ENCODE measurements at places on chromosomes 1 and 21. TPM values are rescaled to one million over a fixed set of nuclear protein-coding genes. Genes with fewer than 3 reads are reported as not detected.
A peak's percentile ranks its signal among the peaks of the same experiment; 100 is the strongest.

Gene CHRM3
- total RNA-seq = 13.8 TPM

GRCh38 chr1:83548311-83548710 lies 450.6 kb downstream of the TTLL7 start:
- H3K36me3 ChIP-seq = no peaks in the 10 kb centered on the region
- H3K4me1 ChIP-seq = no peaks in the 10 kb centered on the region
- no peak overlapping the region for H3K4me3 ChIP-seq

DNA sequence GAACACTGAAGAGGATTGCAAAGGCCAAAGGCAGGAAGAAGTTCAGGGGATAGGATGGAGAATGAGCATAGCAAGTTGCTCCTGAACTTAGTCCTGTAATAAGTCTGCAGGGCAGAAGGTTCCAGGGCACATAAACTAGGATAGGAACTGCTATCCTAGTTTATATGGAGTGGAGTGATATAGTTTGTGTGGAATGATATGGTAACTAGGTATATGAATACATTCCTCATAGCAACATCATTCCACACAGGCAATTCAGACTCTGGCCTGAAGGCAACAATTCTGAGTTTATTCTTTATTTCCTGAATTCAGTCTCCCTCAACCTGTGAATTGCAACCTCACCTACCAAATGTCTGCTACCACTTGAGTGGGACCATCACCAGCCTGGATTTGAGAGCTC lies 154.9 kb upstream of the GREM2 start:
- no peak overlapping the region for H3K27ac ChIP-seq
- no peak for DNase-seq
- no peaks in the 10 kb centered on the region for H3K36me3 ChIP-seq
- H3K27me3 ChIP-seq = no peaks in the 10 kb centered on the region

DNA sequence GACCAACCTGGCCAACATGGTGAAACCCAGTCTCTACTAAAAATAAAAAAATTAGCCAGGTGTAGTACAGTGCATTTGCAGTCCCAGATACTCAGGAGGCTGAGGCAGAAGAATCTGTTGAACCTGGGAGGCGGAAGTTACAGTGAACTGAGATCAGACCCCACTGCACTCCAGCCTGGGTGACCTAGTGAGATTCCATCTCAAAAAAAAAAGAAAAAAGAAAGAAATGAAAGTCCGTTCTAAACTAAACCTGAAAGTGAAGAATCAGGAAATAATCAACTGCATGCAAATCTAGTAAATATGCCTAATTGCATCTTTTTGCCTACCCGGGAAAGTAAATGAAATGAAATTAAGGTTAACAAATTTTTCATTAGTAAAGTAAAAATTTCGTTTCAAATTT lies 99.6 kb downstream of the ZZZ3 start:
- no peak overlapping the region for H3K27ac ChIP-seq
- no peaks in the 10 kb centered on the region for H3K4me1 ChIP-seq
- no peak overlapping the region for H3K4me3 ChIP-seq
- peaks cover 13% of the 10 kb centered on the region for H3K36me3 ChIP-seq
- no peaks in the 10 kb centered on the region for H3K27me3 ChIP-seq
- DNase-seq = no peak

DNA sequence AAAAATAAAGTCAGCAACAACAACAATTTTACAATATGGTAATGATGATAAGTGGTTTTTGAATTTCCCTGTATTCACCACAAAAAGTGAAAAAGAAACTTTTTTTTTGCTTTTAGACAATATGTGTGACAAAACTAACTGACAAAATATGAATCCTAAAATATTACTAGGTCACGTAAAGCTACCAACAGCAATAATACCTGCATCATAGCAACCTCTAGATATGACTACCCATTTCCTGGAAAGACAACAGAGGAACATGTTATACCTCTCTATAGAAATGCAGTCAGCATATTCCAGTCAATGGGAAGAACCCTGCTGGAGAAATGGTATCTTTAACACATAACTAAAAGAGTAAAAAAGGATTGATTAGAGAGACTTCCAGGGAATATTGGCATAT lies 73.7 kb downstream of the PDE4B start:
- H3K4me3 ChIP-seq = no peak overlapping the region
- no peaks in the 10 kb centered on the region for H3K36me3 ChIP-seq
- no peaks in the 10 kb centered on the region for H3K27me3 ChIP-seq
- no peak for DNase-seq

GRCh38 chr1:17611991-17612390 lies 72.5 kb downstream of the ARHGEF10L start:
- H3K27me3 ChIP-seq = no peaks in the 10 kb centered on the region
- no peak overlapping the region for H3K4me3 ChIP-seq
- no peaks in the 10 kb centered on the region for H3K36me3 ChIP-seq

Gene CD244
- total RNA-seq = not detected

Gene OR2L2
- total RNA-seq = not detected

- DNase-seq = no peak
- H3K4me1 ChIP-seq = no peaks in the 10 kb centered on the region
- H3K4me3 ChIP-seq = no peak overlapping the region
- H3K27me3 ChIP-seq = no peaks in the 10 kb centered on the region
- H3K27ac ChIP-seq = no peak overlapping the region
These were observed 6.0 kb downstream of the S100A9 start for GRCh38 chr1:153363641-153364040.

GRCh38 chr1:165832902-165833301 lies 5.5 kb downstream of the UCK2 start:
- H3K4me1 ChIP-seq = peaks cover 64% of the 10 kb centered on the region
- no peaks in the 10 kb centered on the region for H3K36me3 ChIP-seq
- peak overlapping the region; percentile 9 for H3K4me3 ChIP-seq
- H3K27ac ChIP-seq = no peak overlapping the region

GRCh38 chr1:9388335-9389180 lies 95.9 kb downstream of the SPSB1 start:
- no peaks in the 10 kb centered on the region for H3K4me1 ChIP-seq
- no peaks in the 10 kb centered on the region for H3K27me3 ChIP-seq
- H3K36me3 ChIP-seq = no peaks in the 10 kb centered on the region

DNA sequence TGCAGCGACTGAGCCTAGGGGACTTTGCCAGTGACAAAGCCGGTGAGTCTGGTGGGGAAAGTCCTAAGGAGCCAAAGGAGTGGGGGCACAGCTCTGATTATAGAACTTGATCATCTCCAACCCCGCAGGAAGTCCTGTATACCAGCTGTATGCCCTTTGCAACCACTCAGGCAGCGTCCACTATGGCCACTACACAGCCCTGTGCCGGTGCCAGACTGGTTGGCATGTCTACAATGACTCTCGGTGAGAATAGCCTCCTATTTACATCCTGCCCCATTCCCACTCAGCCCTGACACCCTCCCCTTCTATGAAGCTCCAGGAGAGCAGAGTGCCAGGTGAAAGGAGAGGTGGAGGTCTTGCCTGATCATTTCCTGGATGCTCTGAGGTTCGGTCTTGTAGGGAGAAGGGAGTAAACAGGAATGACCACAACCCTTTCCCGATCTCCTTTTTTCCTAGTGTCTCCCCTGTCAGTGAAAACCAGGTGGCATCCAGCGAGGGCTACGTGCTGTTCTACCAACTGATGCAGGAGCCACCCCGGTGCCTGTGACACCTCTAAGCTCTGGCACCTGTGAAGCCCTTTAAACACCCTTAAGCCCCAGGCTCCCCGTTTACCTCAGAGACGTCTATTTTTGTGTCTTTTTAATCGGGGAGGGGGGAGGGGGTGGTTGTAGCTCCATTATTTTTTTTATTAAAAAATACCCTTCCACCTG lies 1.2 kb upstream of the PPOX start:
- no peaks in the 10 kb centered on the region for H3K27me3 ChIP-seq
- no peaks in the 10 kb centered on the region for H3K36me3 ChIP-seq
- peak; percentile 9 for DNase-seq

Gene RPTN
- total RNA-seq = not detected

Gene HP1BP3
- 89.1 TPM for total RNA-seq

DNA sequence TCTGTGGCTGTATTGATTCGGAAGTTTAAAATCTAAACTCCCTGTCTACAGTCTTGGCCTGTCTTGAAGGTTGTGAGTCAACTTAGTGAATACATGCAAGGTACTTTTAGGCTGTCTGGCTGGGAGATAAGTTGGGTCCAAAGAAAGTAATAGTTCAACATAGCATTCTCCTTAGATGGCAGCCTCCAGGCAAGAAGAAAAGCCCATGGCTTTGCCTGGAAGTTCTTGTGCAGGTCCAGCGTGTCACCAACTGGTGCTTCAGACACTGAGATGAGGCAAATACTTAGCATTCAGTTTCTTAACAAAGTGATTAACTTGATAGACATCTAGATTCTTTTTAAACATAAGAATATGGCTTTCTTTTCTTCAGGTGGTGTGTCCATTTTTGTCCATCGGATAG lies 328.2 kb downstream of the DISC1 start:
- H3K4me1 ChIP-seq = peaks cover 13% of the 10 kb centered on the region
- no peak for DNase-seq
- no peaks in the 10 kb centered on the region for H3K27me3 ChIP-seq
- H3K4me3 ChIP-seq = no peak overlapping the region
- no peak overlapping the region for H3K27ac ChIP-seq

DNA sequence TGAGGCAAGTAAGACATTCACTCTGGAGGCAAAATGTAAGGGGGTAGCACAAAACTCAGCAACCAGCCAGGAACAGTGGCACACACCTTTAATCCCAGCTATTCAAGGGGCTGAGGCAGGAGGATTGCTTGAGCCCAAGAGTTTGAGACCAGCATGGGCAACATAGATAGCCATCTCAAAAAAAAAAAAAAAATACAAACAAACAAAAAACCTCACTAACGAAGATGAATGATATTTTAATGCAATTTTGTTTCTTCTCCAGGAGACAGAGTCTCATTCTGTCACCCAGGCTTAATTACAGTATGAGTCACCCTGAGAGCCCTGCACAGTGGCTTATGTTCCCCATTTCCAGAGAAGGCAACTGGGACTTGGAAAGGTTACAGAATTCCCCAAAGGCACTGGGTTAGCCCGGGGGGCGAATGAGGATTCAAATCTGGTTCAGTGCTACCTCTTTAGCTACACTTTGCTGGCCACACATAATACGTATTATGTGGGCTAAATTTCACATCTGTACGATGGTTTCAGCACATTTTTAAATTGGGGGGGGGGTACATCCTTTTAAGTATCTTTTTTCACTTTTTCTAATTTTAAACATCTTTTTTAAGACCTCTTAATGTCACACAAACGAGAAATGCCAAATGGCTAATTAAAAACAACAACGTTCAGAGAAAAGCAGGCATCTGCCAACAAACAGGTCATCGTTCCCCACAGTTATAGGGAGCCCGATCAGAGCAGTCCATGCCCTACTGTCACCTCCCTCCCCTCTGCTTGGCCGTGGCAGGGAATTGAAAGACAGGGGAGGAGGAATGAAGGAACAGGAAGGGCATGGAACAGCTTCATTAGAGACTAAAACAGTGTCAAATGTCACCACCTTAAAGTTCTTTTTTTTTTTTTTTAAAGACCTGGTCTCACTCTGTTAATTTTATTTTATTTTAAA lies 3.5 kb downstream of the CELA2A start:
- no peak overlapping the region for H3K4me3 ChIP-seq
- H3K4me1 ChIP-seq = no peaks in the 10 kb centered on the region
- no peak overlapping the region for H3K27ac ChIP-seq
- no peaks in the 10 kb centered on the region for H3K36me3 ChIP-seq

DNA sequence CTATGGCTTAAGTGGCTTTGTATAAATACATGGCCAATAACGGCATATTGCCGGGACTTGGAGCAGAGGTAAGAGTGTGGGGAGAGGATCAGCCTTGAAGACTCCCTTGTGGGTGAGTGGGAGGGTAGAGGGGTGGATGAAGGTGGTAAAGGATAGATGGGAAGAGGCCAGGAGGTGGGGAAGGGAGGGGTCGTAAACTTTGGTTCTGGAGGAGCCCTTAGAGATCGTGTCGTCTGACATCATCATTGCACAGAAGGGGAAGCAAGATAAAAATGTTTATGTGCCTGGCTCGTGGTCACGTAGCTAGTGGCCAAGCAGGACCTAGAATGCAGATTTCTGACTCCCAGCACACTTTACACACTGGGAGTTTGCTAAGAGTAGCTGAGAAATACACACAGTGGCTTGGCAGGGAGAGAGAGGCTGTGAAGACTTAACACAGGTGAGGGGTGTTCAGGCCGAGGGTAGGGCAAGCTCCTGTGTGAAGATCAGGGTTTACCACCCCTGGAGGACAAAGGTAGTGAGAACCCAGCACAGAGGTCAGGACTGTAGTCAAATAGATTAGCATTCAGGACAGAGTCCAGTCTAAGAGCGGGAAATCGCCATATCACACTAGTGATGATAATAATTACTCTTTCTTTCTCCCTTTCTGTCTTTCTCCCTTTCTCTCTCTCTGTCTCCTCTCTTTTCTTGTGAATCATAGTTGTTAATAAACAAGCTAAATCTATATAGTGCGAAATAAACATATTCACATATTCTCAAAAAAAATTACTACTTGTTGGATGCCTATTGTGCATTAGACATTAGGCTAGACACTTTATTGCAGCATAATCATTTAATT lies 75.5 kb downstream of the LRRC8D start:
- H3K27me3 ChIP-seq = no peaks in the 10 kb centered on the region
- no peak overlapping the region for H3K27ac ChIP-seq
- H3K4me3 ChIP-seq = no peak overlapping the region
- no peaks in the 10 kb centered on the region for H3K36me3 ChIP-seq
- no peak for DNase-seq

GRCh38 chr1:27967106-27967883 lies 7.5 kb downstream of the XKR8 start:
- no peaks in the 10 kb centered on the region for H3K4me1 ChIP-seq
- no peak overlapping the region for H3K4me3 ChIP-seq
- no peak overlapping the region for H3K27ac ChIP-seq
- H3K27me3 ChIP-seq = no peaks in the 10 kb centered on the region
- H3K36me3 ChIP-seq = no peaks in the 10 kb centered on the region
- no peak for DNase-seq

Gene LINGO4
- total RNA-seq = not detected

DNA sequence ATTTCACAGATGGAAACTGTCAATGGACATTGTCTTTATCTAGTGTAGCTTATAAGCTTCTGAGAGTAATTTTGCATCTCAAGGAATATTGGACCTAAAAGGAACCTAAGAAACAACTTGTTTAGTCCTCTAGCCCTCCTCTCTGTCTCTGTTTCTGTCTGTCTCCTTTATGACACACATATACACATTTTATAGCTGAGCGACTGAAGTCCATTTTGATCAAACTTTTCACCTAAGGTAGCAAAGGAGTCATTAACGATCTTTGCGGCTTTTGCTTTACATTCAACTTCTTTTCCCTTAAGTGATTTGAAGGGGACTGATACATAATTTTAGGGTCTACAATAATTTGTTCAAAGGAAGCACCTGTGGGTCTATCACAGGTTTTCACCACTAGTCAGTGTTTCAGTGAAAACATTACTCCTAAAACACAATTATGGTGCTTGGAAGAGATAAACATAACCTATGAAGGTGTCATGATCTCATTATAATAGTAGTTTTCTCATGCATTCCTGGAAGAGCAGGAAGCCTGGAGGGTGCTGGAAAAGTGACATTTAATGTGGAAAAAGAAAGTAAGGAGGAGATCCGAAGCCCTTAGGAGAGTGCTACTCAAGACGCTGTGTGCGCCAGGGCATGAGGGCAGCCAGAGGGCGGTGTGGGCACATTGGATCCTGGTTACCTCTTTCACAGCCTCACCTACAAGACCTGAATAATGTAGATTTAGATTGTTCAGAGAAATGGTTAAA lies 248.6 kb downstream of the DNM3 start:
- no peak overlapping the region for H3K4me3 ChIP-seq
- DNase-seq = peak; percentile 85
- H3K27me3 ChIP-seq = no peaks in the 10 kb centered on the region
- H3K27ac ChIP-seq = no peak overlapping the region
- H3K36me3 ChIP-seq = no peaks in the 10 kb centered on the region
- peaks cover 13% of the 10 kb centered on the region for H3K4me1 ChIP-seq

Gene CYP4A11
- not detected for total RNA-seq

Gene TCHHL1
- total RNA-seq = not detected

Measured in GM23338 (cell line).